ENCODE measurements at places on chromosomes 2 and 18.

GRCh38 chr2:186917866-186918265 is 68.9 kb upstream of the ZSWIM2 start:
- DNase-seq = no peak

- DNase-seq = no peak
These were observed 74.1 kb downstream of the ACTR3 start for GRCh38 chr2:113963965-113964364.

GRCh38 chr18:63741769-63742168 is 33.4 kb upstream of the SERPINB7 start:
- no peak for DNase-seq

DNA sequence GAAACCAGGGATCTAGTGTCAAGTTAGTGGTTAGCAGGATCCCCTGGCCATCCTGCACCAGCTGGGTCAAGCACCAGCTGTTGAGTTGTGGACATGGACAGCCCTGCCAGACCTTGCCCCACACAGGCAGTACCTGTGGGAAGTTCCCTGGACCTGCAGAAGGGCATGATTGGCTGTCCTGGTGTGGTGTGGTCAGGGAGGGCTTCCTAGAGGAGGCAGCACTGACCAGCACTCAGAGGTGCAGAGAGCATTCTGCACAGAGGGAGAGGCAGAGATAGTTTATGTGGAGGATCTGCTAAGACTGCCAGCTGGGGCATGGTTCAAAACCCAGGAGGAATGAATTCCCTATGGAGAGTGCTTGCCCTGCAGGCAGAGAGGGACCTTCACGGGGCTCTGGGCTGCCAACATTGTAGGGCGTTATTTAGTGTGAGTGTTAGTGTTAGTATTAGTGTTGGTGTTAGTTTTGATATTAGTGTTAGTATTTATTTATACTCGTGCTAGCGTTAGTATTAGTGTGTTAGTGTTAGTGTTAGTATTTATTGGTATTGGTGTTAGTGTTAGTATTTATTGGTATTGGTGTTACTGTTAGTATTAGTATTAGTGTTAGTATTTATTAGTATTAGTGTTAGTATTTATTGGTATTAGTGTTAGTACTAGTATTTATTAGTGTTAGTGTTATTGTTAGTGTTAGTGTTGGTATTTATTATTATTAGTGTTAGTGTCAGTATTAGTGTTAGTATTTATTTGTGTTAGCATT is 31.9 kb downstream of the TWIST2 start:
- DNase-seq = no peak

DNA sequence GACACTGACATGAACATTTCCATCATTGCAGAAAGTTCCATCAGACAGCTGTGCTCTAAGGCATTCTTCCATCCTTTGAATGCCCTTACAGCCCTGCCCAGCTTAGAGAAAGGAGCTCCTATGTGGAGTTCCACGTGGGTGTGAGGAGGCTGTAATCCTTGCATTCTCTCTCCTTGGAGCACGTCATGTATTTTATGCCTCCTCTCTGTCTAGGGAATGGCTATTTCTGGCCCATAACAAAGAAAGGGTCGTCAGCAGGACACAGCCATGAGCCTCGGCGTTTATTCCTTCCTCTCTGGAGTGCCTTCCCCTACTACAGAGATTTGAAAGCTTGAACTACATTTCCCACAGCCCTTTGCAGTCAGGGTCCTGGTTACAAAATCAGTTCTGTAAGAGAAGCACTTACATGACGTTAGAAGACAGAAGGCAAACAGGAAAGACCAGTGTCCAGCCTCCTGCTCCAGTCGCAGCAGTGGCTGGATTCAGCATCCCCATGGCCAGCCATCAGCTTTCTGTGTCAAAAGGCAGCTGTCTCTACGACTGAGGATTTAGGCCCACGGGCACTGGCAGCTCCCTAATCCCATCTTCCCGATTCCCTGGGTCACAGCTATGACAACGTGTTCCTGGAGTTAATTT is 234.9 kb downstream of the TFCP2L1 start:
- DNase-seq = no peak

DNA sequence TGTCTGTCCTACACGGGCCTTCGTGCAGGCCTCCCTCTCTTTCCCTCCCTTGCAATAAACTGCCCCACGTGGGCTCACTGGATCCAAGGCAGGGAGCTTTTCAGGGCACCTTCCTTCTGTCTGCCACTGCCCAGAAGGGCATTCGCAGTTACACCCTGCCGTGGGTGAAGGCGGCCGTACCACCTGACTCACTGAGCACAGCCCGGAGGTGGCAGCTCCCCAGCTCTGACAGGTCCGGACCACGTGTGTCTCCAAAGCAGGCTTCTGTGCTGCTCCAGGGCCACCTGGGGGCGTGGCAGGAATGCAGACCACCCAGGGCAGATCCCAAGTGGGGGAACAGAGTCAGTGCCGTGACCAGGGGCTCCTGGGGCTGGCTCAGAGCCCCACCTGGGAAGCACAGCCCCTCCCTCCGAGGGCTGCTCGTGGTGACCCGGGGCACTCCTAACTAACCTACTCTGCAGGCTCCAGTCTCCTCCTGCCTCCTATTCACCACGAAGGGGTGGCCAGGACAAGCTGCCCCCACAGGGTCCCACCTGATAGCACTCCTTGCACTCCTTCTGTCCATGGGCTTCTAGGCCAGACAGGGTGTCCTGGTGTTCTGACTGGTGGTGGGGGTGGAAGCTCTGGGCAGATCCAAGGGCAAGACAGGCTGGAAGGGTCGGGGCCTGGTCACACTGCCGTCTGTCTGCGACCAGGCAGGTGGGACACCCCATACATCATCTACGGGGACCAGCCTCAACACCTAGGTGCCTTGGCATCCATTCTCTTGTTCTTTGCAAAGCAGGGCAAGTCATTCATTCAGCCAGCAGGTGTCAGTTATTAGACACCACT is 9.7 kb downstream of the SNED1 start:
- no peak for DNase-seq

- no peak for DNase-seq
These were observed 35.5 kb downstream of the KCNE4 start for GRCh38 chr2:223087466-223087865.

GRCh38 chr2:85933753-85934594 is 45.2 kb upstream of the ST3GAL5 start:
- no peak for DNase-seq

DNA sequence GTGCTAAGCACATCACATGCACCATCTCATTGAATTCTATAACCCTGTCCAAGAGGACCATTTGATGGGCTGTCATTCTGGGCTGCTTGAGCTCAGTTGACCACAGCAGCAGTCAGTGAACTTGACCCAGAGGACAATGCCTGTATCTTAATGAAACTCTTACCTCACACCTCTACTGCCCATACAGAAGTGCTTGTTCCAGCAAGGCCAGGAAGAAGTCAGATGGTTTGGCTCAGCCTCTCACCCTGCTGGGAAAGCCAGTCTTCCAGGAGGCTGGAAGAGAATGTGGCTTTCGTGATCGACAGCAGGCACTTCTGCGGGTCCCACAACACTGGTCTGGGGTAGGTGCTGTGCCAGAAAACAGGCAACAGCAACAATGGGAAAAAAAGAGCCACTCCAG is 47.3 kb downstream of the CFAP221 start:
- no peak for DNase-seq

GRCh38 chr2:122384768-122385333 is 629.4 kb downstream of the TSN start:
- DNase-seq = no peak

Measured in stimulated activated CD8-positive, alpha-beta memory T cell treated with anti-CD3 and anti-CD28 coated beads, Interleukin-7, amount 100 ng/mL, for 4 hours (primary cell).